ENCODE measurements at places on chromosomes 12 and 14.

DNA sequence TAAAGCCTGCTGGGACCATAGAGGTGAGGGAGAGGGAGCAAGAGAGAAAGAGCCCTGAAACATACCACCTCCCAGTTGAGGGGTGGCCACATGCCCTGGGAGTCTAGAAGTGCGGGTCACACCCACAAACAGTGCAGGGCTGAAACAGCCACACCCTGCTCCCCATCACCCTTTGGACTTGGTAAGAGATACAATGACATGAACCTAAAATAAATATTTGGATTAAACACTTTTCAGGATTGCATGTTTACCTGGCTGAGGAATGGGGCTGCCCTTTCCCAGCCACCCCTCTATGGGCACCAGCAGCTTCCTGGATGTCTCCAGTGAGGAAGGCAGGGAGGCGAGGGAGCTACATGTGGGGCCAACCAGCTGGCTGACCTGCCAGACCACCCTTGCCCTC, 39.0 kb upstream of the TC2N start:
- no peak for DNase-seq

GRCh38 chr14:99991331-99991730, 73.9 kb upstream of the EVL start:
- DNase-seq, result no peak

DNA sequence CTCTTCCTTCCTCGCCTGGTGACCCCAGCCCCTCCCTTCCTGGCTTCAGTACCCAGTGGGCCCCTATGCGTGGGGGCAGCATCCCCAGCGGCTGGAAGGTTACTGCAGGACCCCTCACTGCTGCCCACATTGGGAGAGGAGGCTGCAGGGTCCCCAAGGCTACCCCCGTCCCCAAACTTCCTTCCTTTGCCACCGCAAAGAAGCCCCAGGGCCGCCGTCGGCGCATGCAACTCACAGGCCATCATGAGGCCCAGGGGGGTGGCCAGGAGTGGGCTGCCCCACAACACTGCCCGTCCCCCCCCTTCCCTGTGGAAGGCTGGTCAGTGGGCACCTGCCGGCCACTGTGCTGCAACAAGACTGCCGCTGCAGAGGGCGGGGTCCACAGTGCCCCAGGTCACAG, 9.5 kb upstream of the TNFAIP2 start:
- DNase-seq, result no peak

- DNase-seq, result no peak
These were observed 178.0 kb downstream of the FOXN3 start for GRCh38 chr14:89239023-89239422.

DNA sequence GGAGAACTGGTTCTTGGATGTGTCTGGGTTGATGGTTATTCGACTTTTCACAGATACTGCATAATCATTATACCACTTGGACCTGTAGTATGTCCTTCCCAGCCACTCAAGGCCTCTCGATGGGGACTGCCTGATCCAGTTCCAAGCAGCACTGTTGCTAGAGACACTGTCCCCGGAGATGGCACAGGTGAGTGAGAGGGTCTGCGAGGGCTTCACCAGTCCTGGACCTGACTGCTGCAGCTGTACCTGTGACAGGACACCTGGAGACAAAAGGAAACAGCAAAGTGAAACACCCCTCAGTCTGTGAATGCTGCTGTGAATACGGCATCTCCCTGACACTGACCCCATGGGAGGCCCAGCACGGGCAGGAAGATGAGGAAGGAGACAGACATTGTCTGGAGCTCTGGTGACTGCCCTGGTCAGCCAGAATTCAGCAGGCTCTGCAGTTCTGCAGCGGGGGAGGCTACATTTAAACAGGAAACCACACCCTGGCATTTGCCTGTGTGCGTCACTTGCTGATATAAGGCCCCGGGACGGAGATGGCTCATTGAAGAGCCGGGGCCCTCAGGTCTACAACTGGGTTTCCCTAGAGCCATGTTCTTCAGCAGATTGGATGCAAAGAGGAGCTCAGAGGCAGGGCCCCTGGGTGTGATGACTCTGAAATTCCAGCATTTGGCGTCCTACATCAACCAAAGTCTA, 413.6 kb downstream of the TMEM121 start:
- peak; percentile 4 for DNase-seq

- DNase-seq, result no peak
These were observed 8.7 kb downstream of the BEGAIN start for GRCh38 chr14:100578552-100578951.

DNA sequence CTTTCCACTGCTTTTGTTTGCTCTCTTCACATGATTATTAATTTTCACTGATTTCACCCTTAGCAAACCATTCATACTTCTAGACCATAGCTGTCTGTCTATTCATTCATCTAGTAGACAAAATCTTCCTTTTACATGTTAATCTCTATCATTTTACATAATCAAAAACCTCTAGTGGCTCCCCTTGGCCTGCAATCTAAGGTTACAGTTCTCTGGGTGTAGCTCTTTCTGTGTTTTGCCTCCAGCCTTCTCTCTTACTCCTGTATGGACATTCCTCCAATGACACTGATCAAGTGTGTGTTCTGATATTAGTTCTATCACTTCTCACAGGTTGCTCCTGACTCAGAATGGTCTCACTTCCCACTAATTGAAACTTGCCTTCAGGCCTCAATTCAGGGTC, 56.4 kb downstream of the PRKCH start:
- DNase-seq, result no peak

GRCh38 chr12:92469837-92470236, 233.0 kb upstream of the PLEKHG7 start:
- no peak for DNase-seq

GRCh38 chr14:105854600-105855245, 328.3 kb downstream of the TMEM121 start:
- DNase-seq, result no peak

DNA sequence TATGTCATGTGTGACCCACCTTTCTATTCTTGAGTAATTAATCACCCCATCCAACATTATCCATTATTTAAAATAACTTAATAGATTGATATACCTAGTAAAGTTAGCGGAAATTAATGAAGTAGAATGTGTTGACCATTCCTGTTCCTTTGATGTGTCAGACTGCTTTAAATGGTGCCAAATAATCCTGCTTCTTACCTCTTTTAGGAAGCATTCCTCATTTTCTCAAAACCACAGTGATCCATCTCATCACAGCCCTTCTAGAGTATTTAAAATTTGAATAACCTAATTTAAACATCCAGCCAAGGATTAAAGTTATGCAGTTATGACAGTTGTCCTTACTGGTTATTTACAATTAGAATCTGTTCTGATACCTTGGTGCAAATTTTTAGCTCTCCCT, 6.9 kb downstream of the MGAT4C start:
- no peak for DNase-seq

GRCh38 chr12:116325336-116325664, 47.8 kb upstream of the MED13L start:
- DNase-seq, result peak; percentile 45

- no peak for DNase-seq
These were observed 6.0 kb downstream of the STAT6 start for GRCh38 chr12:57105011-57105753.

DNA sequence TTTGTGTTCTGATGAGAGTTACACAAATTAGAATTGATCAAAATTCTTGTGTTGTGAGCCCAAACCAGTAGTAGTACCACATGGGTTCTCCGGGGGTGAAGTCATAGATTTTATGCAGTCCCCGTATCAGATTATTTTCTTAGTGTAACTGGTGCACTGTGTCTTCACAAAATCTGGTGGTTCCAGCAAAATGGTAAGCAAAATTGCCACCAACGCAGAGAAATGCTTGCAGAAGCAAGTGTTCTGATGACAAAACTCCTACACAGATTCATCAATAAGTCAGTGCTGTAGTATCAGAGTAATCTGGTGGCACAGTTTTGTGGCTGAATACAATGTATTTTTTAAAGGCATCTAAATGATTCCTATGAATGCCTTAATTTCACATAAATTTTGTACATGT, 1.3 kb upstream of the CACNA2D4 start:
- DNase-seq, result no peak

DNA sequence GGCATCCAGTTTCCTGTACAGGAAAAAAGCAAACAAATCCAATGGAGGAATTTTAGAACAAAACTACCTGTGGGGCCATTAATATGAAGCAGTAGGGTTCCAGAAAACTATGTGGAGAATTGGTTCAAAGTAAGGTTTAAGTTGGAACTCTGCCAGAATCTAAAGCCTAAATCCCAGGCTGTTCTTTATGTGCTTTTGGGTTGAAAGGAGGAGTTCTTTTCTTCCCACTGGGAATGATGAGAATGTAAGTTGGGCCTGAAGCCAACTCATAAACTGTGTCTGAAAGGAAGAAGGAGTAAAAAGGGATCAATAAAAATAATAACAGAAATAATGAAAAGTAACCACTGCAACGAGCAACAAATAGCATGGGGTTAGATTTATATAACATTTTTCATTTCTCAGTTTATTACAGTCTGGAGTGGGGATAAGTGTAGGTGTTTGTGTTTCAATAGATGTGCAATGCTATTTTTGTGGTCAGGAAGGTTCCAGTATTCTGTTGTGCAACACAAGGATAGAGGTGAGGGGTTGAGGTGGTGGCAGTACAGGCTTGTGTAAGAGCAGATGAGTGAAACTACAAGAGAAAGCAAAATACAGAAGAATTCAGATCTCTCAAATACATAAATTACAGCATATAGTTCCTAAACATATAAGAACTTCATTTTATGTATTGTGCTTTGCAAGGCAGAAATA, 373.6 kb downstream of the EMP1 start:
- no peak for DNase-seq

GRCh38 chr14:103897075-103897947, 30.9 kb upstream of the TDRD9 start:
- DNase-seq, result no peak

GRCh38 chr12:50043854-50044253, 13.5 kb upstream of the ASIC1 start:
- DNase-seq, result no peak

DNA sequence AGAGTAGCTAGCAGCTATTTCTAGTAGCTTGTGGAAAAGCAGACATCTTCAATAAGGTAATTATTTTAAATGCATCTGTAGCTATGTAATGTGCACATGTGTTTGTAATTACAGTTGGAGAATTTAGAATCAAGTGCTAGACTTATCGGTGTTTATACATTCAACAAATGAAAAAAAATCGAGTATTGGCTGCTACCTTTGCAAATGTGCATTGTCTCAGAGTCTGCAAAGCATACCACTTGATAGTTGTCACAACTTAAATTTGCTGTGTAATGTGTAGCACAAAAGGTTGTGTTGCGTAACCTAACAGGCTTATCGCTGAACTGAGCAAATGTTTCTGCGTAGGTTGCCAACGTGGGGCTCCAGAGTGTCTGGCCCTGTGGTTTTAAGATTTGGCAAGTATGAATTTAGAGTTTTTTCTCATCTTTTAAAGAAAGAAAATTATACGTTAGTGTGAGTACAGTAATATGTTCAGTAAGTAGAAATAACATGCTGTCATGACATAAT, 44.3 kb downstream of the TMTC2 start:
- DNase-seq, result no peak

DNA sequence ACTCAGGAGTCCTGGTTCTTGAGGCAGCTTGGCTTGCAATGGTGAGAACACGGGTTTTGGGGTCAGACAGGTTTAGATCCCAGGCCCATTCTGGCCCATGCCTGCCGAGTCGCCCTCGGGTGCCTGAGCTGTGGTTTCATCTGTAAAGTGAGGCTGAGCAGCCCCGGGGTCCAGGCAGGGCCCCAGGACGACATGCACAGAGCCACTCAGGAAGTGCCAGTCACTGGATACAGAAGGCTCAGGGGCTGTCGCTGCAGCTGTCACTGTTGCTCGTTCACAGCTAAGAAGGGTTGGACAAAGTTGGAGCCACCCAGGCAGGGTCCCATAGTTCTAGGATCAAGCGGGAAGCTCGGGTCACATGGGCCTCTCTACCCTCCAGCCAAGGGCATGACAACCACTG, 403.1 kb downstream of the BCL11B start:
- no peak for DNase-seq

- DNase-seq, result no peak
These were observed 79.5 kb upstream of the MIS18BP1 start for GRCh38 chr14:45332360-45332988.

- no peak for DNase-seq
These were observed 6.6 kb downstream of the KRT6A start for GRCh38 chr12:52486166-52487105.

DNA sequence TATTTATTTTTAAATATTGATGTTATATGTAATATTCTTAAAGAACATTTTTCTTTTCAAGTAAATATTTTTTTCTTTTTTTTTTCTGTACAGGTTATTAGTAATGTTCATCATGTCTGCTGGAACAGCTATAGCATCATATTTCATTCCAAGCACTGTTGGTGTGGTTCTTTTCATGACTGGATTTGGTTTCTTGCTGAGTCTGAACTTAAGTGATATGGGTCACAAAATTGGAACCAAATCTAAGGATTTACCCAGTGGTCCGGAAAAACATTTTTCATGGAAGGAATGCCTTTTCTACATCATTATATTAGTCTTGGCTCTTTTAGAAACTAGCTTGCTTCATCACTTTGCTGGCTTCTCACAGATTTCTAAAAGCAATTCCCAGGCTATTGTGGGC, 23.2 kb downstream of the PCNX4 start:
- no peak for DNase-seq

DNA sequence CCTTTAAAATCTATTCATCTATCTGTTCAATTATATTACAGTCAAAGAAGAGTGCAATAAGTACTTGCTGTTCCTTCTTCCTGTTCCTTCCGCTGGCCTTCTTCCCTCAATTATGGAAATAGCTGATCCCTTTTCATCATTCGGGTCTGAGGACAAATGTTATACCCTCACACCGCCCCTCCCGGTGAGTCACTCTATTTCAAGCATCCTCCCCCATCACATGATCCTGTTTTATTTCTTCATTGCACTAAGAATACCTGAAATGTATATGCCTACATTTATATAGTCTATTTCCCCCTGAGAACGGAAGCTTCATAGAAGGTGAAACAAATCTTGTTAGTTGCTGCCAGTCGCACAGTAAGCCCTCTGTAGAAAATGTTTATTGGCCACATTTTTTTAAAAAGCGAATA, 2.5 kb downstream of the SLC38A1 start:
- peak; percentile 63 for DNase-seq

DNA sequence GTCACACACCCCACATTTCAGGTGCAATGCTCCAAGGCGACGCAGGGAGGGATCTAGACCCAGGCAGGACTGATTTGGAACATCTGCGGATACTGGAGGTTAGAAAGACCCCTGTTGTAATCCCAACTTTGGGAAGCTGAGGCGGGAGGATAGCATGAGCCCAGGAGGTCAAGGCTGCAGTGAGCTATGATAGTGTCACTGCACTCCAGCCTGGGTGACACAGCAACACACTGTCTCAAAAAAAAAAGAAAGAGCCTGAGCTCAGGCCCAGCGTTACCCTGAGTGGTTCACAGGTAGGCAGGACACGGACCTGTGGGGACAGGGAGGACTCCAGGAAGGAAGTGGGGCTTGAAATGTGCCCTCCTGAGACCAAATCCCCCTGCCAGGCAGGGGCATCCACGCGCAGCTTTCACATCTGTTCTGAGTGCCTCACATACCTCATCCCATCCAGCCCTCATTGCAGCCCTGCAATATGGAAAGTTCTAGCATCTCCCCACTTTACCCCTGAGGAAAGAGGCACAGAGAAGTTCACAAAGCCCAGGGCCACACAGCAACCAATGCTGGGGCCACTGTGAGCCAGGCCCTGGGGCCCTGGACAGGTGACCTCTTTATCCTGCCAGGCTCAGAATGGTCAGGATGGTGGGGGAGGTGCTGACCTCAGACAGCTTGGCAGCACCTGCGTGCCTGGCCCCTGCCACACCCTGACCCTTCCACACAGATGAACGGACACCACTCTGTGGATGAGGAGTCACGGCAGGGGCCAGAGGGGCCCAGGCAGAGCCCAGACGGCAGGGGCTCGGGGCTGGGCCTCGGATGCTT, 34.1 kb downstream of the CCDC85C start:
- DNase-seq, result no peak

Measured in CD4-positive, alpha-beta T cell treated with Interleukin-2 at 100 ng/mL for 4 hours (primary cell).